ENCODE measurements at places on chromosomes 11 and 22. TPM values are rescaled to one million over a fixed set of nuclear protein-coding genes. Genes with fewer than 3 reads are reported as not detected.

DNA sequence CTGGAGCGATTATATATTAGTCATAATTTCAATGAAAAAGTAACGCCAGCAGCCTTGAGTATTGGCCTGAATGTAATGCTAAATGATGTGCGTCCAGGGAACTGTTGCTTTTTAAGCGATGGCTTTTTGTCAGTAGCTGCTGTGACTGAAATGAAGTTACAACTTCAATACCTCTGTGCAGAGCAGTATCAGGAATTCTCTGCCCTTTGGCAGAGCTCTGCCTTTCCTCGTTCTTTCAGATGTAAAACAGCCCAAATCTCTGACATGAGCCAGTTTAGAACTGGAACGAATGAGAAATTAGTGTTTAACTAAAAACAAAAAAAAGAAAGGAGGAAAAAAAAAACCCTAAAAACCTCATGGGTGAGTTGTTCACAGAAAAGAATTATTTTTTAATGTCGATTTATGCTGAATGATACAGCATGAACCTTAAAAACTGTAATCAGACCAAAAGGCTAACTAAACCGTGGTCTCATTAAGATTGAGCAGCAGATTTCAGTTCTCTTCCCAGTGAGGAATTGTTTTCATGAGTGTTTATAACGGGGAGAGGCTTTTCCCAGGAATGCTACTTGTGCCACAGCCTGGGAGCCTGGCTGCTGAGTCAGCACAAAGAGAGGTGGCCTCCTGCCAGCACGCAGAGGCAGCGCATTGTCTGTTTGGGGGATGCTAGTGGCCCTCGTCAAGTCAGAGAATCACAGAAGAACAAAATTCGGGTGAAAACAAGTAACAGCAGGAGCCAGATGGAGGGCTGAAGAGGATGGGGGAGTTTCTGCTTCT, 146.2 kb upstream of the RASSF10 start:
- DNase-seq = peak; percentile 28

DNA sequence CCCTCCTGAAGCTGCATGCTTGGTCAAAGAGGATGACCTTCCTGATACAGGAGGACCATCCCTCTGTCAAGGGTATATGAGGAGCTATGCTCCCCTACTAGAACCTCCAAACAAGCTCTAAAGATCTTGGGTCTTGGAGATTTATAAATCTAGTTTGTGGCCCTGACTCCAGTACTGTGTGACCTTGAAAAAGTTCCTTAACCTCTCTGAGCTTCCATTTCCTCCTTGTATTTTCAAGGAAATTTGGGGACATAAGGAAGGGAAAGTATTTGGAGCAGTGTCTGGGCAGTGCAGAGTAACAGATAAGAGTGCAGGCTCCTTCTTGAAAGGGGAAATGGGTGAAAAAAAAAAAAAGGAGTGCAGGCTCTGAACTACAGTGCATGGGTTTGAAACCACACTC, 45.9 kb downstream of the CHRDL2 start:
- no peak for DNase-seq

DNA sequence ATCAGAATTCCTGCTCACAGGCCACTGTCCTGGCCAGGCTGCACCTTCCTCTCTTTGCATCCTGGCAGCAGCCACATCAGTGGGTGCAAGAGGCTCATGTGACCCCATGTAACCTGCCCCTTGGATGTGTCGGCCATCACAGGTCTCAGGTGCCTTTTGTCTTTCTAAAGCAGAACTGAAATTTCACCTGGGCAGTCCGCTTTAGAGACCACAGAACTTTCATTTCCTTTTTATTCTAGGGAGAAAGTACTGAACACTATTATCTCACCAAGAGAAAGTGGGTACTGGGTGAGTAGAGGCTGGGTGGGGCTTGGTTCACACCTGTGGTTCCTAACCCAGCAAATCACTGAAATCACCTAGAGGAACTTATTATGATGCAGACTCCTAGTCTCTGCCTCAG, 51.7 kb upstream of the NUP160 start:
- DNase-seq = no peak

- DNase-seq = no peak
Measured at GRCh38 chr11:2169626-2170570, 1.7 kb downstream of the TH start.

Gene TRIM51G
- not detected for total RNA-seq

- DNase-seq = no peak
Measured at GRCh38 chr11:111359223-111360149, 19.6 kb downstream of the POU2AF1 start.

Gene RHBDD3
- 11.5 TPM for total RNA-seq

DNA sequence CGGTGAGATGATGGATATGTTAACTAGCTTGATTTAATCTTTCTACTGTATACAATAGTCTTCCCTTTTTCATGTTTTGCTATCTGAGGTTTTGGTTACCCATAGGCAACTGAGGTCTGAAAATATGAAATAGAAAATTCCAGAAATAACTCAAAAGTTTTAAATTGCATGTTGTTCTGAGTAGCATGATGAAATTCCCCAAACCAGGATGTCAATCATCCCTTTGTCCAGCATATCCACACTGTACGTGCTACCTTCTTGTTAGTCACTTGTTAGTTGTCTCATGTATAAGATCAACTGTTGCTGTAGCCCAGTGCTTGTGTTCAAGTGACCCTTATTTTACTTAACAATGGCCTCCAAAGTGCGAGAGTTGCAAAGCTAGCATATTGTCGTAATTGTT, 21.2 kb upstream of the OR10W1 start:
- no peak for DNase-seq

DNA sequence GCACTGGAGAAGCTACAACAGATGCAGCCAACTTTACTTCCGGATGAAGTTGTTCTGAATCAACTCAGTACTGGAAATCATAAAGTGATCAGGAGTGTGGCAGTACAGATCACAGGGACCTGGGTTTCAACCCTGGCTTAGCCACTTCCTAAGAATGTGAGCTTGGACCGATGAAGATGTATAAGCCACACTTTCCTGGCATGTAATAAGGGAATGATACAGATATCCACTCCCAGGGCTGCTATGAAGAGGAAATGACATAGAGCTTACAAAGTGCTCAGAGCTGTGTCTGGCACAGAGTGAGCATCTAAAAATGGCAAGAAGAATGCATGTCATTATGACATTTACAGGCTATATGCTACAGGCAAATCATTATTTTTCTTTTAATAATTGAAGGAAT, 378.7 kb downstream of the NTM start:
- DNase-seq = no peak

Gene PLCB3
- total RNA-seq = 8.5 TPM

GRCh38 chr11:111574373-111575225, 27.6 kb upstream of the SIK2 start:
- DNase-seq = no peak

- DNase-seq = no peak
Measured at GRCh38 chr11:67416416-67417335, 1.2 kb downstream of the CARNS1 start.

- no peak for DNase-seq
Measured at GRCh38 chr22:39535357-39535725, 2.8 kb upstream of the RPS19BP1 start.

- peak; percentile 31 for DNase-seq
Measured at GRCh38 chr11:47327025-47327424, 25.5 kb downstream of the MYBPC3 start.

DNA sequence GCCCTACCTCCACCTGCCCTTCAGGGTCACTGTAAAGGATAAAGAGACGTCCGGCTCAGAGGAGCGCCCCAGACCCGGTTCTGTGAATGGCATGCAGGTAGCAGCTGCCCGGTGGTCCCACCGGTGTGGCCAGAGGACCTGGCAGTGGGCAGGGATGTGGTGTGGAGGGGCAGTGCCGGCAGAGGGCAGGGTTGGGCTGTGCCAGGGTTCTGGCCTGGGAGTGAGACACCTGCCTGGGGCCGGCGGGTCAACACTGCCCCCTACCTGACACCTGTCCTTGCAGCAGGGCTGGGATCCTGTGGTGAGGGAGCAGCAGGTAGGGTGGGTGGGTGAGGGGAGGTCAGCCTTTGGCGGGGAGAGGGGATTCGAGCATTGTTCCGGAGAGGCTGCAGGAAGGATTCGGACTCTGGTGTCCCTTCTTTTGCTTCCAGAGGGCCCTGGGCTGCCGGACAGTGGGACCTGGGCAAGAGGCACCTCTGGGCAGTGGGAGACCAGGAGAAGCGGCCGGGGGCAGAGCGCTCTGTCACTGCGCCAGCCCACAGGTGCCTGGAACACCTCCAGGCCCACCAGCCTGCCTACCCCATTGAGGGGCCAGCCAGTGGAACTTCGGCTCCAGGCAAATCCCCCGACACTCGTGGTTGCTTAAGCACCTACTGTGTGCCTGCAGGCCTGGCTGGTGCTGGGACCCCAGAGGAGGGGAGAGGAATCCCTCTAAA, 1.6 kb upstream of the PHLDA2 start:
- DNase-seq = peak; percentile 67

Gene OR2AG1
- total RNA-seq = not detected

DNA sequence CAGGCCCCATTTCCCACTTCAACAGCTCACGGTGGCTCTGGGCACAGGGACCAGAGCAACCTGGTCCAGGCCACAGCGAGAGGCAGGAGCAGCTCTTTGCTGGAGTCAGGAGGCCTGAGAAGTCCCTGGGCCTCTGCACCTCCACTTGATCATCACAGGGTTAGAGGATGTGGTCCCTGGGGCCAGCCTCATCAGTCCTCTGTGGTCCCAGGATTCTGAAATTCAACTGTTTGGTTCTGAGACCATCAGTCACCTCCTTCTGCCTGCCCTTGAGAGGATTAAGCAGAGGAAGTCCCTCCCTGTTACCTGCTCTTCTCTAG, 24.9 kb upstream of the CBX7 start:
- DNase-seq = no peak

- no peak for DNase-seq
Measured at GRCh38 chr22:35812600-35812999, 94.9 kb downstream of the APOL5 start.

Gene DLG2
- 6.5 TPM for total RNA-seq

DNA sequence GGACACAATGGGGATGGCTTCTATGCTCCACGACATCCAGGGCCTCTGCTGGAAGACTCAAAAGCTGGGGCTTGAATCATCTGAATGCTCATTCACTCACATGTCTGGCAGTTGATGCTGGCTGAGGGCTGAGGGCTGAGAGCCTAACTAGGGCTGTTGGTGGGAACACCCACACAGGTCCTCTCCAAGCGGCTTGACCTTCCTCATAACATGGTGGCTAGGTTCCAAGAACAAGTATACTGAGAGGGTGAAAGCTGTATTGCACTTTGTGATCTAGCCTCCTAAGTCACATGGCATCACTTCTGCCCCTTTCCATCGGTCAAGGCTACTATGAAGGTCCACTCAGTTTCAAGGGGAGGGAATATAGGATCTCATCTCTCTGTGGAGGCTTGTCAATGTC, 7.5 kb downstream of the TMEM151A start:
- no peak for DNase-seq

Gene PRRG4
- total RNA-seq = not detected

DNA sequence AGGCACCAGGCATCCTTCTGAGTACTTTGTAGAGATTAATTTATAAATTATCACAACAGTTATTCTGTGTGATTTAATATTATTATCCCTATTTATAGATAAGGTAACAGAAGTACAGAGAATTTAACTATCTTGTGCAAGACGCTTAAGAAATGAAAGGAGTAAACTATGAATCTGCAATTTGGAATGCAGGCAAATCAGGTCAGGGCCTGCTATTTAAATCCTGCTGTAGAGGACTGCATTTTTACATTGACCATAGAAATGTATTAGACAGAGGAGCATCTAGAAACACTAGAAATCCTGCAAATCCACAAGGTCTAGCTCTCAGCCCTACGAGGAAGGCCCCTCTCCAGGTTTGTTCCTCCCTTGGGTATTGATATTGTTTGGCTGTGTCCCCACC, 336.2 kb downstream of the ETS1 start:
- DNase-seq = no peak

DNA sequence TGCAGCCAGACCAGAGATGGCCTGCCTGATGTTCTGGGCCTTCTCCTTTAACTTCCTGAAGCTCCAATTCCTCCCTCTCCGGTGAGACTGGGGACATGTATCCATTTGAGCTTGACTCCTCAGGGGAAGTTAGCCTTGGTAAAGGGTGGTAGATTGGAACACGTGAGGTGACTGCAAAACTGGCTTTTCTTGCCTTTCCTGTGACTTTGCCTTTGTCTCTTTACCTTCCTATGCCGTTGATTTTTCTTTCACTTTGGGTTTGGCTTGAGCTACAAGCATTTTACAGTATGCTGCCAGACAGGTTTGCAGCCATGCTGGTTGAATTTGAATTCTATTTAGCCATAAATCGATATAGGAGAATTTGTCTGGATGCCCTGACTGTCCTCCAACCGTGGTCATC, 16.8 kb upstream of the GLYATL1 start:
- no peak for DNase-seq

DNA sequence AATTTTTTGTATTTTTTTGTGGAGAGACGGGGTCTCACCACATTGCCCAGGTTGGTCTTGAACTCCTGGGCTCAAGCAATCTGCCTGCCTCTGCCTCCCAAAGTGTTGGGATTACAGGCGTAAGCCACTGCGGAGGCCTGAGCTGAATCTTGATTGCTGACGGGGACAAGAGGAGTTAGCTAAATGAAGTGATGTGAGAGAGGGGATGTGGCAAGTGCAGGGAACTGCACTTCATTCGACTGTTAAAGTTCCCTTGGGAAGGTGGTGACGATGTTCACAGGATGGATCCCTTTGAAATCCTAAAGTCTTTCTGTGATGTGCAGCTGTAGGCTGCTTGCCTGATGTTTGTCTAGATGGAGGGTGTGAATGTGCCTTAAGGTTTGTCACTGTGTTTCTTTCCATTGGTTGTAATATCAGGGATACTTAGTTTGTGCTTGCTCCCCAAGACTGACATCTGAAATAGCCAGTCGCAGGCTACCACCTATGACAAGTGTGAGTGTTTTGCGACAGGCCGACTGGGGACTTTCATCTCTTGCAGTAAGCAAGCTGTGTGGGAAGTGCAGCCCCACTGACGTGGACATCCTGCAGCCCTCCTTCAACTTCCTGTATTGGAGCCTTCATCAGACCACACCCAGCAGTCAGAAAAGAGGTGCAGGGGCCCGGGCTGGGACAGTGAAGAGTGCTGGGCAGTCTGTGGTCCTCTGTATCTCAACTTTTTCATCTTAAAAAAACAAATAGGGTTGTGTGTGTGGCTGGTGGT, 19.6 kb upstream of the CCDC134 start:
- DNase-seq = peak; percentile 44

- no peak for DNase-seq
Measured at GRCh38 chr11:2762031-2762380, 62.2 kb upstream of the KCNQ1OT1 start.

DNA sequence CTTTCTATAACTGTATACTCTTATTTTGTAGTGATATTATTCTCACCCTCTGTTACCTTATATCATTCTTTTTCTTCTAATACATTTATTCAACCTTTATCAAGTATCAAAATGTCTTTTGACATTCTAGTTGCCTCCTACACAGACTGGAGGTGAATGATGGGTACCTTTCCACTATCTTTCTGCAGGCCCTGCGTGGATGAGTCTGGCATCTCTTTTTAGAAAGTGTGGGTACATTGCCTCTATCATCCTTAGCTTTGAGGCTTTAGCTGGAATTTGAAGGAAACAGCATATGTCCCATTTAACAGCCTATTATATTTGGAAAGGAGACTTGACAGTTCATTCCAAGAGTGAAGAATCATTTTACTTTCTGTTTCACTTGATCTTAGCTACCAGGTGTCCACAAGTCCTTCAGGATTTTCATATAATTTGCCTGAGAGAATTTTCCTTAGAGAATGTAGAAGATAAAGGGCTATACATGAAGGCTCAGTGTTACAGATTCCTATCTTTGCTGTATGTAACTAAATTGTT, 192.0 kb downstream of the CWF19L2 start:
- DNase-seq = no peak

GRCh38 chr11:66707486-66707885, 21.5 kb downstream of the SPTBN2 start:
- DNase-seq = no peak
